Activated CD4-positive, alpha-beta T cell treated with anti-CD3 and anti-CD28 coated beads, Interleukin-2, amount 50 U/mL, for 1 hour (primary cell): ENCODE measurements at places on chromosomes 3 and 15.

DNA sequence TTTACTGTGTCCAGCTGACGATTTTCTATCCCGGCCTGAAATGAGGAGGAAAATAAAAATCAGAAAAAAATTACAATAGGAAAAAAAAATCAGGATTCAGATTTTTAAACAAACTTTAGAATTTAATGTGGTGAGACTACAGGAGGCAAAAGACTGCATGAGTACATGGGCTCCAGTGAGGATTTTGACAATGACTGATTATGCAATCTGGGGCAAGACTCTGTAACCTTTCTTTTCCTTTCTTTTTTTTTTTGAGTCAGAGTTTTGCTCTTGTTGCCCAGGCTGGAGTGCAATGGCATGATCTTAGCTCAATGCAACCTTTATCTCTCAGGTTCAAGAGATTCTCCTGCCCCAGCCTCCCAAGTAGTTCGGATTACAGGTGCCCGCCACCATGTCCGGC is 29.9 kb downstream of the SPG11 start:
- DNase-seq = no peak

- no peak for DNase-seq
Observed at GRCh38 chr3:155872904-155873646, 2.6 kb downstream of the GMPS start.

DNA sequence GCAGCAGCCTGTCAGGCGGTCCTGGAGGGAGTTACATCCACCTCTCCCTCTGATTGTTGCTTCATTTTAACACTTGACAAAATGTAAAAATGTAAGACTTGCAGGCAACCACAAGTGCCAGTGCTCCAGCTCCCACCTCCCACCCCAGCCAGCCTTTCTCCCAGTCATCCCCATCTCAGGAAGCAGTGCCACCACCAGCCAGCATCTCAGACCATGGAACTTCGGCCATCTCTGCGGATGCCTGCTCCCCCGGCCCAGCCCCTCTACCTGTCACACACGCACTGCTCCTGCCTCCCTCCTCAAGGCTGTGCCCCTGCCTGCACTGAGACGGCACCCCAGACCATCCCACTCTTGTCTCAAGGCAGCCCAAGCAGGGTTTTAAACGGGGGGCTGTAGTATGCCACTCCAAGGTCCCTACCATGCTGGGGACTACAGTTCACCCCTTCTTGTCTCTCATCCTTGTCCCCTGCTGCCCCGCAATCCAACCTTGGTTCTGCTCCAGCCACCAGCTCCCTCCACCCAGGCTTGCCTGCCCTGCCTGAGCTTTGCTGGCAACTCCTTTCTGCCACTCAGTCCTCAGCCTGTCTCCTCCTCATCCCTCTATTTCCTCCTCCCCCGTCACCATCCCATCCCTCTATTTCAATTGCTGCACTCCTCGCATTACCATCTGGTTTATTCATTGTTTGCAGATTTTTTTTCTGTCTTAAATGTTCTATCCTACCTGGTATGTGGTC is 85.8 kb downstream of the SNRK start:
- no peak for DNase-seq

DNA sequence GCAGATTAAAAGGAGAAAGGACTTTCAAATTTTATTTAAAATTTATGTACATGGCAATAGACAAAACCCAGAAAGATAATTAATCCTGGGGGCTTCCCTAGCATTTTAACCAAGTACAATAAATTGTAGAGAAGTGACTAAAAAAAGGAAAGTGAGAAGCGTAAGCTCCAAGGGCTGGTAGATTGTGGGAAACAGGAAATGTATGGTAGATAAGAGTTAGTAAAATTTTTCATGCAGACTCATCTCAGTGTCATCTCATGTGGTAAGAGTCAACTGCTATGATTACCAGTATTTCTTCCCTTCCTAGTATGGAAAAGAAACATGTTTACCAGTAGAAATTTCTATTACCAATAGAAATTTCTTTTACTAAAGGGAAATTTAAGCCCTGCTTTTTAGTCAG is 464.3 kb upstream of the AGTR1 start:
- DNase-seq = no peak

DNA sequence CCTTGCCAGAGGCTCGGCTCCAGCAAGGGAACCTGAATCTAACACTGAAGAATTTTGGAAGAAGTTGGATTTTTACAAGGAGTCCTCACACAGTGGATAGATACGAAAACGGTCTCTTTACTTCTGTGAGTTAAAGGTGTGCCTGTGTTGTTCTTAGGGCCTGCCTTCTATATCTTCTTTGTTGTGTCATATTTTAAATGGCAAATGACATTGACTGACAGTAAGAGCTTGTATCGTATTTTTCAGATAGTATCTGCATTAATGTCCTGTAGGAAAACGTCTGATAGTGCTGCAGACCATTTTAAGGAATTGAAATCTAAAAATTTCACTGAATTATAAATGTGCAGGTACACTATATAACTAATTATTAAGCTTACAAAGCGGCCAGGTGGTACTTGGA is 56.3 kb downstream of the PTPRG start:
- DNase-seq = no peak

- DNase-seq = no peak
Observed at GRCh38 chr3:149274220-149274619, 52.6 kb upstream of the CP start.

DNA sequence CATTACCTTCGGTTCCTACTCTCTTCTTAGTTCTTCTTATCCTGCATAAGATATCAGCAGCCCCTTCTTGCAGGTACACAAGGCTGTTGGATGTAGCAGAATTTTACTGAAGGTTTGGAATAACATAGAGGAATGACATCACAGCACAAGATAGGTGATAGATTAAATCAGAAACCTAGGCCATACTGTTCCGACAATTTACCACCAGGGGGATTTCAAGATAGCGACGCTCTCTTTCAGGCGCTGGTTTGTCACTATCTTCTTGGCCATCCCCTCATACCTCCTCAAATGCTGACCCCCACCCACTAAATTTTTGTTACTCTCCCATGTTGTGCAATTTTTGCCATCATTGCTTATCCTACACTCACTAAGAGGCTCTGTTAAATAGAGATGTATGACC is 3.5 kb downstream of the SIDT1 start:
- DNase-seq = no peak

GRCh38 chr3:186990878-186991308 is 60.6 kb downstream of the ST6GAL1 start:
- no peak for DNase-seq

GRCh38 chr3:179949412-179949811 is 87.3 kb downstream of the PEX5L start:
- no peak for DNase-seq

GRCh38 chr3:38281895-38282686 is at the start of gene SLC22A14:
SLC22A14 (plus strand) TSS chr3:38282294; CDS start chr3:38306027, 23,733 bp downstream.
- DNase-seq = no peak

DNA sequence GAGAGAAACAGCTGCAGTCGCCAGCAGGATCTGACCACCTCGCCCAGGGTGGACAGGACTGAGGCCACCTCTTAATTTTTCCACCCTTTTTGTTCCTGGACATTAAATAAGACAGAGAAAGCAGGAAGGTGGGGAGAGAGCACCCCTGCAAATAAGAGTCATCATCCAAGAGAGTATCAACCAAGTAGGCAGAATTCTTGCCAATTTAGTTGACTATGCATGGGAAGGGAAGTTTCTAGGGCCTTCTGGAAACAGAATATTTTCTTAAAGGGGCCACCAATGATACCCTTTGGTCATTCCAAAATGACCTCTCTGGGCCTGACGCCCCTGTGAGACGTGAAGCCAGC is 136.2 kb downstream of the TJP1 start:
- DNase-seq = no peak

- no peak for DNase-seq
Observed at GRCh38 chr3:57112206-57112605, 51.7 kb downstream of the SPATA12 start.

GRCh38 chr3:17367171-17367570 is 375.3 kb downstream of the TBC1D5 start:
- no peak for DNase-seq

DNA sequence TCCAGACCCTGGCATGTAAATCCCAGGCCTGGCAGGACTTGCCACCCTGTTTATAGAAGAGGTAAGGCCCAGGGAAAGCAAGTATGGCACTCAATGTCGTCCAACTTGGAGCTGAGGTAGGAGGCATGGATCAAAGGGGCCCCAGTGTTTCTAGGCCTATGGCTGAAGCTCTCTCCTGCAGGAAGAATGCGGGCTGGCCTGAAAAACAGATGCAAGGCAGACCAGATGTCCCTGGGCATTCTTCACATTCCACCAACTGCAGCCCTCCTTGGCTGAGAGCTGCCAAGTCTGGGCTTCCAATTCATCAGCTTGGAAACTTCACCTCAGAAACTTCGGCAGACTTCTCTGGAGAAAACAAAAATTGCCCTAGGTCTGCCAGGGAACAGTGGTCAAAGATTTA is 22.2 kb downstream of the MESD start:
- DNase-seq = no peak

DNA sequence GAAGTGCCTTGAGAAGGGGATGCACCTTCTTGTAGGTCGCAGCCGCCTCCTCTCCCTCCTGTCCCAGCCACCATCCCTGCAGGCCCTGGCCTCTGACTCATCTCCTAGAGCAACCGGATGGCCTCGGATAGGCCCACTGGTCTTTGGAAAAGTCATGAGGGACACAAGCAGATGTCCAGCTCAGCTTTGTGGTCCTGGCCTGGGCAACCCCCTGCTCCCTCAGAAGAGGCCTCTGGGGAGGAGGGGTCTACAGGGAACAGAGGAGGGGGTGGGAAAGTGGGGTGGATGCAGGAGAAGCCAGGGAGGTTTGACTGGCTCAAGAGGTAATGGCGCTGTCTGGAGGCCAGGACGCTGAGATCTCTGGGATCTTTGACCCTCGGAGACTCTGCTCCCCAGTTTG is 259.2 kb upstream of the TLE3 start:
- DNase-seq = no peak

DNA sequence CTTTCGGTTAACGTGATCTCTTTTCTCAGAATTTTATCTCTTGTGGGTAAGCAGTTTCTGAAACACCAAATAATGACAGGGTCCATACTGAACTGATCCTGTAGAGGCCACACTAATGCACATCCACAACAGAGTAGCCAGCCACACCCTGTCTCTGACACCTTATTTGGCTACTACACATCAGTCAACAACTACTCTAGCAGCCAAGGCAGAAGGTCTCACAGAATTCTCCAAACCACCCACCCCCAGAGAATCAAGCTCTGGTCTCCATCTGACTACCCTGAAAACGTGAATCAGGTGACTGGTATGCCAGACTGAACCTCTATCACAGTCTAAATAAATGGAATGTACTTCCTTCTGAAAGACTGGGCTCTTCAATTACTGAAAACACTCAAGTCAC is 38.0 kb downstream of the EDC3 start:
- DNase-seq = no peak

- no peak for DNase-seq
Observed at GRCh38 chr3:3302964-3303363, 123.5 kb upstream of the CRBN start.

DNA sequence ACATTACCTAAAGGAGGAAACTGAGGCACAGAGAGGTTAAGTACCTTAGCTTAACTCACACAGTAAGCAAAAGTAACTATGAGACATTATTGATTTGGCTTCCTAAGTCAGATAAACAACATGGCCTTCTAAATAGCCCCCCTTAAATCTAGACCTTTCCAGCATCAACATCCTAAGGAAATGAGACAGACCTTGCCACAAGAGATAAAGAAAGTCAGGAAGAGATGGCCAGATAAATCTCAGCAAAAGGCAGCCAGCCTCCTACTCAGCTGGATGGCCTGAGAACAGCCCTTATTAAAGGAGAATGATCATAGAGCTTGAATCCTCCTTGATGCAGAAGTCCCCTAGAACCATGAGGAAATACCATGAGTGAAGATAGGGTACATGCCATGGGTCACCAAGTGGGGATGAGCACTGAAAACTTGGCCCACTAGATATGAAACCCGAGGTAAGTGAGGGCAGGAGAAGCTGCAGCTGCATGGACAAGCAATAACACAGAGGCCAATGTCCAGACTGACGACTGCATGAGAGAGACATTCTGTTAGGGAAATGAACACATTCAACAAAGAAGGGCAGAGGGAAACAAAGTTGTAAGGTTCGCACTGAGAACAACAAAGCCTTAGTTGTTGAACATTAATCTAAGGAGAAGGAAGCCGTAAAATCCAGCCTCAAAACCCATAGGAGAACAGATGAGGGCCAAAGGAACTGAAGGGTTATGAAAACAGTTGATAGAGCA is 69.6 kb downstream of the ZIC4 start:
- DNase-seq = no peak

DNA sequence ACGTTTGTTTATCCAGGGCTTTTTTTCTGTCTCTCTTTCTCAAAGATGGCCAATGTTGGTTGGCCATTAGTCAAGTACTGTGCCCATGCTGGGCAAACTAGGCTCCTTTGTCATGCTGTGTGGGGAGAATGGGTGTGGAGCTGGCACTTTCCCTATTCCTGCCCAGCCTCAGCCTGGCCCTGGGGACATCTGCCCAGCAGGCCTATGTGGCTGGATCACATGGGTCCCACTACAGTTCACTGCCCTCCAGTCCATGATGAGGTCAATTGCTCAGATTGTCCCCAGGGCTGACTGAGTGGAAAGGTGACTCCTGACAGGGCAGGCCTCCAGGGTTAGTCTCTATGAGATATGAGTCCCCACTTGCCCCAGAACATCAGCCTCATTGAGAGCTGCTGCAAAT is 54.4 kb upstream of the HERC1 start:
- no peak for DNase-seq

DNA sequence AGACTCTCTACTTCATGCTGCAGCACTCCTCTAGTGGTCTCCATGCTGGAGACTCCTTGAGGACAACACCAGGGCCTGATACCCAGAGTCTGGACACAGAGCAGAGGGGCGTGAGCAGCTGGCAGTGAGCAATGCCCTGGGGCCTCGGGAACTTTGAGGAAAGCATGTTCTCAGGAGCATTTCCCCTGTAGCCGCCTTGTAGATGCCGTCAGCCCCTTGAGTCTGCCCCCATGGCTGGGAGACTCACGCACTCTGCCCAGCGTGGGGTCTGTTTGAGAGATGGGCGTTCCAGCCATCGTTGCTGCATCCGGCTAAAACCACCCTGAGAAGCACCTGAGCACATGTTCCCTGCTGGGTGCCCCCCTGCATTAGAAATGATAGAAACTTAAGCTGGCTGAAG is 56.8 kb downstream of the PLXNA1 start:
- no peak for DNase-seq

GRCh38 chr15:44713006-44713966 is 2.0 kb downstream of the B2M start:
- no peak for DNase-seq

GRCh38 chr3:20103731-20104130 is 63.5 kb downstream of the KAT2B start:
- DNase-seq = no peak

GRCh38 chr3:189269365-189269764 is 97.6 kb downstream of the TPRG1 start:
- DNase-seq = no peak

- no peak for DNase-seq
Observed at GRCh38 chr3:99620976-99621375, 17.4 kb upstream of the COL8A1 start.

- DNase-seq = no peak
Observed at GRCh38 chr15:31328969-31329639, 2.5 kb downstream of the KLF13 start.
